Fibroblast of skin of left quadriceps (primary cell): ENCODE measurements at places on chromosomes 2 and 18.
A peak's percentile ranks its signal among the peaks of the same experiment; 100 is the strongest.

- DNase-seq: no peak
Observed at GRCh38 chr18:78792736-78793135, 186.9 kb upstream of the SALL3 start.

DNA sequence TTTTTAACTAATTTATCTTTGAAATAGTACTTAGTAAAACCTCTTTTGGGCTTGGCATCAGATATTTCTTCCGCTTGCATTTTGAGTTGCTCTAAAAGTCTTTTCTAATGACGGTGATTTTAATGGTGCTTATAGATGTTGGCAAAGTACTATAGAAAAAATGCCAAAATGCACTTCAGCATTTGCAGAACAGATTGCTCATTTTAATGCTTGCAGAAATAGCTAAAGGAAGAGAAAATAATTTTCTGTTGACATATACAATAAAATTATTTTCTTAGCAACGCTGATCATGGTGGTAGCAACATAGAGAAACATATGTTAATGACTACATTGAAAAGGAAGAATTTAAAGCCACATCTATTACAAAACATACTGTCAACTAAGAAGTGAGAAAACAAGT, 170.7 kb downstream of the STK39 start:
- no peak for DNase-seq

- DNase-seq: no peak
Observed at GRCh38 chr2:155872396-155872795, 460.1 kb downstream of the NR4A2 start.

DNA sequence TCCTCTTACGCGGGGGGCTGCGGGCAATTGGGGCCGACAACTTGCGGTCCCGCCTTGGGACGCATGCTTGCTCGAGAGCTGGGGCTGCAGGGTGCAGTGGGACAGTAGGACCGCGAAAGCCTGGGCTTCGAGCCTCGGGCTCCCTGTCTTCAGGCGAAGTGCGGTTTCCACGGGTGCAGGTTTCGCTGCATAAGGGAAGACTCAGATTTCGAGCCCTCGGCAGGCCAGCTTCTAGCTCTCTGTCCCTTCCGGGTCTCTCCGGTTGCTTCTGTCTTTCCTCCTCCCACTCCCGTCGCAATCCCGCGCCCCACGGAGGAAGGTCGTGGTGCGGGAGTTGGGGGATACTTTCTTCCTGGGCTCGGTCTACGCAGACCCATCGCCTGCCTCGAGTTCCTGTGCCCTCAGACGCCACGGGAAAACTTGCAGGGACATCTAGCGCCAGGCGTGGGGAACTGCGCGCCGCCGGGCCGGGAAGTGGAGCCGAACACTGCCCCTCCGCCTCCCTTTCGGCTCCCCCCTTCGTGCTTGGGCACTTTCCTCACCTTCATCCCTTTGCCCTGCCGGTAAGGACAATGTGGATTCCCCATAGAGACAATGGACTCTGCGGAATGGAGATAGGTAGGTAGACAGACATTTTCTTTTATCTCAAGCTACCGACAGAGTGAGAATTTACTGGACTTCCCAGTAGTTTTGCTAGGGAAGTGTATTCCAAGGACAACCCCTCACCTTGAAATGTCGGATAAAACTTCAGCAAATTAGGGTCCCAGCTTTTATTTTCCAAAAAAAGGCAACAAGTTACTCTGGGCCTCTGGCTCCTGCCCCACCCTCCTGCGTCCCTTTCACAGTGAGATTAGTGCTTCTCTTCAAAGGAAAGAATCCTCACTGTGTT, 4.2 kb upstream of the HOXD13 start:
- DNase-seq: no peak

GRCh38 chr18:76566987-76567386, 71.9 kb upstream of the ZNF516 start:
- DNase-seq: no peak

GRCh38 chr2:45452866-45453265, 158.2 kb downstream of the SRBD1 start:
- peak; percentile 94 for DNase-seq

DNA sequence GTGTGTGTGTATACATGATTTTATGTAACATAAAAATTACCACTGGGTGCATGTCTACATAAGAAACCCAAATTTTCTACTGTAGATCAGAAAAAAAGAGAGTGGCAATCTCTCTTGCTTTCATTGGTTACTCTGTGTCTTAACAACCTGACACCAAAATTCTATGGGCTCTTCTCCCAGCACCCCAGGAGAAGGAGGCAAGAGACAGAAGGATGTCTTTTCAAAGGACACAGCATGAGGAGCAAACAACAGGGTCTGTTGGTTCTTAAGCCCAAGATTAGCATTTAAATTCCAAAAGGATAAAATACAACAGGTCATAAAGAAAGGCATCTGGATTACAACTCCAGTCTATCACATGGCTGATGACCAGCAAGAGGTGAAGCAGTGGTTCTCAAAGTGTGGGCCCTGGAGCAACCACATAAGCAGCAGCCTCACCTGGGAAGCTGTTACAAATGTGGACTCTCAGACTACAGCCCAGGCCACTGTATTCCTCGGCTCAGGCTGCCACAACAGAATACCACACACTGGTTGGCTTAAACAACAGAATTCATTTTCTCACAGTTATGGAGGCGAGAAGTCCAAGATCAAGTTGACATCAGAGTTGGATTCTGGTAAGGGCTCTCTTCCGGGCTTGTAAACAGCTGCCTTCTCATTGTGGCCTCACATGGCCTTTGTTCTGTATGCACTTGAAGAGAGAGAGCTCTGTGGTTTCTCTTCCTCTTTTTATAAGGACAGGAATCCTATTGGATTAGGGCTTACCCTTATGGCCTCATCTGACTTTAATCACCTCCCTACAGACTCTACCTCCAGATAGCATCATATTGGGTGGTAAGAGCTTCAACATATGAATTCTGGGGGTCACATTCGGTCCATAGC, 79.8 kb upstream of the RNF152 start:
- no peak for DNase-seq

- no peak for DNase-seq
Observed at GRCh38 chr2:79960035-79960434, 344.5 kb downstream of the LRRTM1 start.

- no peak for DNase-seq
Observed at GRCh38 chr2:96924775-96925747, 55.2 kb upstream of the SEMA4C start.

DNA sequence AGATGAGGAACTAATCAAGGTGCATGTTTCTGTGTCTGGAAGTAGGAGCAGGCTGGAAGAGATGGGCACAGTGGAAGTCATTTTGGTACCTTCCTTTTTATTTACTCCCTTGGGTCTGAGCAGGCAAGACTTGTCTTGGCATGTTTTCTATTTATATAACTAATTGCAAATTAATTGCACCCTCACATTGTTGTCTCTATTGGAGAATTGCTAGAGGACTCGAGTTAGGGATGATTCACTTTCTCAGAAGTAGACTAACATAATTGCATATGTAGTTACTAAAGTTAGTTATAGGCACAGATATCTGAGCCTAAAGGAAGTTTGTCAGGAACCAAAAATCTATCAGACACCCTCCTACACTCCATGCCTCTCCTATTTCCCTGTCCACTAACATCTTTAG, 92.8 kb upstream of the NRP2 start:
- DNase-seq: no peak
